ENCODE measurements at places on chromosomes 6 and 20.

GRCh38 chr20:10339609-10340008, 94.4 kb downstream of the MKKS start:
- no peak for DNase-seq

DNA sequence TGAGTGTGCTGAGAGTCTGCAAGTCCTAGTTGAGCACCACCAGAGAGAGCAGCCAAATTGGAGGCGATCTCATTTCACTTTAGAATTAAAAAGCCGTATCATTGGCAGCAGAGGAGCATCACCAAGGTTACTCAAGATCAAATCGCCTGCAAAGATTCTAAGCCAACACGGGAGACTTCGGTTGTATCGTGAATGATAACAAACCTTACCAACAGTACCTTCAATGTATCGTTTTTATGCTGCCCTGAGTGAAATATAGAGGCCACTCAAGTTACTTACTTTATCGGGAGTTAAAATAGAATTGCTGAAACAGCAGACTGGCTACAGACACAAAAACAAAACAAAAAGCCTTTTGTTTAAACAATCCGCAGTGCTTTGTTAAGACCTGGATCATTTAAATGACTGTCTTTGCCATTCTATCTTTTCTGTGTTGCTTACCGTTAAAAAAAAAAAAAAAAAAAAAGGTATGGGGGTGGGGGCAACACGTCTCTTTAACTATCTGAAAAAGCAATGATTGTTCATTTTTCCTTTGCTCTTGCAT, 14.2 kb downstream of the NHSL1 start:
- DNase-seq, result peak; percentile 10

GRCh38 chr6:111803371-111803770, 69.9 kb downstream of the FYN start:
- no peak for DNase-seq

DNA sequence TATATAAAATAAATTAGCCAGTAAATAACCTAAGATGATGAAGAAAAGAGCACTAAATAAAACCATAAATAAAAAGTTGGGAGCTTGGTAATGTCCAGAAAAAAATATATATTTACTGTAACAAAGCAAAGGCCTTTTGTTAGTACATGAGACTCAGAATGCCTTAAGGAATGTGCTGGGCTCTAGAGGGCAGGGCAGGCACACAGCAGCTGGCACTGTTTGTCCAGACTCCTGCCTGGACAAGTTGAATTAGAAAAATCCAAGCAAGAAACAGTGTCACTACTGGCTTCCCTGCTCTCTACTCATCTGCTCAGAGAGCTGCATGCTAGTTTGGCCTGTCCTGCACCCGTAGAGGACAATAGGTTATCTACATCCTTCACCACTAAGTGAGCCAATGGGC, 8.8 kb downstream of the DEFB129 start:
- DNase-seq, result no peak

GRCh38 chr20:35473684-35474083, 18.3 kb downstream of the CEP250 start:
- DNase-seq, result no peak

DNA sequence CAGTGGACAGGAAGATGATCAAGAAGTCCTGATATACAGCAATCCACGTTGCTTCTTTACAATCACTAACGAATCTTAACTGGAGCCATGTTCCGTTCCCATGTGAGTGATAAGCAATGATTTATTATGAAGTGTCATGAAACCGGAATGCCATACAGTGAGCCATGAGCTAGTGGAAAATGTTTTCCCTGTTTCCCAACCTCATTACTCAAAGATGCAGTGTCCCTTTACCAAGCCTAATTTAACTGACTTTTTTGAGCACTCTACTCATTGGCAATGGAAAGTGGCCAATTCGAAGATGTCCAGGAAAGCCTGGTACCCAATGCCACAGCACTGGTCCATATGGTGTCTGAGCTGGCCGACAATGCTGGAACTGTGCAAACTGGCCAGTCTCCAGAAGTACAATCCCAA, 148.3 kb downstream of the ZNF217 start:
- no peak for DNase-seq

Measured in AG08395 (cell line).